ENCODE measurements at places on chromosomes 7 and 10.

DNA sequence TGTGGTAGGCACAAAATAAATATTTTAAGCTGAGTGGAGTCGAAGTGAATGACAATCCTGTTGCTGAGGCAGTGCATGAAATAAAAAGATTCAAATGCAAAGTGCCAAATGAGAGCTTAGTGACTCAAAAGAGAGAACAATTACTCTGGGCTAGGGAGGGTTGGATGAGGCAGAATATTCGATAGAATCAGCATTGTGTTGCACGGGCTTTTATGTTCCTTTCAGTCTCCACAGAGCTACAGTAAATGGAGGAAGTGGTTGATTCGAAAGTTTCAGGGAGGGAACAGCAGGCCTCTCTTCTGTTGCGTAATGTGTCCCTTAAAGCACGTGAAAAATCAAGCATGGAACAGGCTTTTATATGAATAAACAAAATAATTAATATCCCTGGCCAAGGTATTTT lies 599.3 kb upstream of the CELF2 start:
- no peak for DNase-seq

DNA sequence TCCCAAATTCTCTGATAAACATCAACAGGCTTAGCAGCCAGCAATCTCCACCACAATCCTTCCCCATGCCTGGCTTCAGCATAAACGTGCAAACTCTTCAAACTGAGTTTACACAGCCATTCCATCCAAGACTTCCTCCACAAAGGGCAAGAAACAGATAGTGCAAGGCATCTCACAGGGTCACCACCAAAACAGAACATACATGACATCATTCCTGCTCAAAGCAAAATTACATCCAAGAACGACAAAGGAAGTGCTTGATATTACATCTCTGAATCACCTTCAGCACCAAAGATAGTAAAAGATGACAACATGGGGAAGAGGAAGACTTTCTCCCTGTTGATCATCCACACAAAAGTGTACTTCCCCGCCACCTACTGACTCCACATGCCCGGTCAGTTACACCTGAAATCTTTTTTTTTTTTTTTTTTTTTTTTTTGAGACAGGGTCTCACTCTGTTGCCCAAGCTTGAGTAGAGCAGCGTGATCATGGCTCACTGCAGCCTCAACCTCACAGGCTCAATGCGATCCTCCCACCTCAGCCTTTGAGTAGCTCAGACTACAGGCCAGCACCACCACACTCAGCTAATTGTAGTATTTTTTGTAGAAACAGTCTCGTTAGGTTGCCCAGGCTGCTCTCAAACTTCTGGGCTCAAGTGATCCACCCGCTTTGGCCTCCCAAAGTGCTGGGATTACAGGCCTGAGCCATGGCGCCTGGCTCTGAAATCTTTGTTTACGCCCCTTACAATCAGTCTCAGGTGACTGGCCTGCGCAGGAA lies 127.5 kb downstream of the PARD3 start:
- no peak for DNase-seq

DNA sequence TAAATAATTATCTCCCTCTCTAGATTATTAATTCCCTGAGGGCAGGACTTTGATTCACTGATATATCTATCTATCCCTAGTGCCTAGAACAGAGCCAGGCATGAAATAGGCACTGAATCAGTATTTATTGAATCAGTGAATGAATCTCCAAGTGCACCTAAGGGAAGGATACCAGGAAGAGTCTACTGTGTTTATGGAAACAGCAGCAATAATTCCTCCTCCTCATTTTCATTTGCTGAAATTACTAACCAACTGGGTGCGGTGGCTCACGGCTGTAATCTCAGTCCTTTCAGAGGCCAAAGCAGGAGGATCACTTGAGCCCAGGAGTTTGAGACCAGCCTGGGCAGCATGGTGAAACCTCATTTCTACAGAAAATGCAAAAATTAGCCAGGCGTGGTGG lies 161.2 kb downstream of the TCF7L2 start:
- no peak for DNase-seq

DNA sequence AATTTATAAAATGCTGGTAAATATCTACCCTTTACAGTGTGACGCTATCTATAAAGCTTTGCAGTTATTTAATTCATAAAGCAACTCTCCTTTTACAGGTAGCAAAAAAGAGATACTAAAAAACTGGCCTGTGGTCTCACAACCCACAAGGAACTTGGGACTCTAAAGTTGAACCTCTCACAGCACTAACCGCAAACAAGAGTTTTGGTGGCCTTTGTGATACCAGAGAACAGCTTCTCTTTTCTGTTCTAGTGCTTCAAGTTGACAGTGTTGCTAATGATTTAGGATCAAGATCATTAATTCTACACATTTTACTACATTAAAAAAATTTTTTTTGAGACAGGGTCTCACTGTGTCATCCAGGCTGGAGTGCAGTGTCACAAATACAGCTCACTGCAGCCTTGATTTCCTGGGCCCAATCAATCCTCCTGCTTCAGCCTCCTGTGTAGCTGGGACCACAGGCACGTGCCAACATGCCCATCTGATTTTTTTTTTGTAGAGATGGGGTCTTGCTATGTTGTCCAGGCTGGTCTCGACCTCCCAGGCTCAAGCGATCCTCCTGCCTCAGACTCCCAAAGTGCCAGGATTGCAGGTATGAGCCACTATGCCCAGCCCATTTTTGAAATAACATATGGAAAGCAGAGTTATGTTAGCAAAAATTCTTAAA lies 56.0 kb upstream of the ST8SIA6 start:
- no peak for DNase-seq

DNA sequence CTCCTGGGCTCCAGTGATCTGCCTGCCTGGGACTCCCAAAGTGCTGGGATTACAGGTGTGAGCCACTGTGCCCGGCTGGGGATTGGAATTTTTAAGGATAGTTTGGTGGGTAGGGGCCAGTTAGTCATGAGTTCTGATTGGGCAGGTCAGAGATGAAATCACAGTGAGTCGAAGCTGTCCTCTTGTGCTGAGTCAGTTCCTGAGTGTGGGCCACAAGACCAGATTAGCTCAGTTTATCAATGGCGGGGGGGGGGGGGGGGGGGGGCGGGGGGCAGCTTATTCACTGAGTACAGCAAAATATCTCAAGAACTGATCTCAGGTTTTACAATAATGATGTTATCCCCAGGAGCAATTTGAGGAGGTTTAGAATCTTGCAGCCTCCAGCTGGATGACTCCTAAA lies 11.6 kb upstream of the ERCC6 start:
- DNase-seq: no peak

DNA sequence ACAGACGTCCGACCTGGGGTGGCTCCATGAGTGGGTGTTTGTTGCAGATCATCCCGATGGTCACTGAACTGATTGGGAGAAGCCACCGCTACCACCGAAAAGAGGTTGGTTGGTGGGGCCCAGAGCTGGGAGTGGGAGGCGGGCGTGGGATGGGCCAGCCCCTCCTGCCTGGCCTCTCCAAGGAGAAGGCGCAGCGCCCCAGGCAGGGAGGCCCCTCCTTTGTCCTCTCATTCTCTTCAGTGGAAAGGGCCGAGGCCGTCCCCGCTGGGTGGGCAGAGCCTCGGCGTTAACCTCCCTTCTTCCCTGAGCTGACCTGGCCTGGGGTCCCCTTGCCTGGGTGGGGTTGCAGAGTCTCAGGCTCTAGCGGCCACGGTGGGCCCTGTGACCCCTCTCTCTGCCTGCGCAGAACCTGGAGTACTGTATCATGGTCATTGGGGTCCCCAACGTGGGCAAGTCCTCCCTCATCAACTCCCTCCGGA lies 5.2 kb downstream of the MTG1 start:
- DNase-seq: no peak

DNA sequence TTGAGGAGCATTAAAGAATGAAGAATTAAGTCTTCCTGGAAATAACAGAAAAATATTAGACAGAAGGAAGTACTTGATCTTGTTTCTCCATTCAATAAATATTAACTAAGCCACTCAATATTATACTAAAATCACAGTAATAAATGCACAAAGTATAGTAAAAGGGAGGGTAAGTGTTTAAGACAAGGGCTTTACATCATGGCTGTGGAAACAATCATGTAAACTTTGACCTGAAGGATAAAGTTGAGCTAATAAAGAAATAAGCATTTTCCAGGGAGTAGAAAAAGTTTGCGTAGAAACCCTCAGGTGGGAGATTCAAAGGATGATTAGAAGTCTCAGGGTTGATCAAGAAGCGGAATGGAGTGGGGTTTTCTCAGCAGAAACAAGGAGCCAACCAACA lies 78.2 kb downstream of the SEMA3C start:
- DNase-seq: no peak

- DNase-seq: peak; percentile 32
Observed at GRCh38 chr7:8357536-8357935, 75.9 kb upstream of the NXPH1 start.

DNA sequence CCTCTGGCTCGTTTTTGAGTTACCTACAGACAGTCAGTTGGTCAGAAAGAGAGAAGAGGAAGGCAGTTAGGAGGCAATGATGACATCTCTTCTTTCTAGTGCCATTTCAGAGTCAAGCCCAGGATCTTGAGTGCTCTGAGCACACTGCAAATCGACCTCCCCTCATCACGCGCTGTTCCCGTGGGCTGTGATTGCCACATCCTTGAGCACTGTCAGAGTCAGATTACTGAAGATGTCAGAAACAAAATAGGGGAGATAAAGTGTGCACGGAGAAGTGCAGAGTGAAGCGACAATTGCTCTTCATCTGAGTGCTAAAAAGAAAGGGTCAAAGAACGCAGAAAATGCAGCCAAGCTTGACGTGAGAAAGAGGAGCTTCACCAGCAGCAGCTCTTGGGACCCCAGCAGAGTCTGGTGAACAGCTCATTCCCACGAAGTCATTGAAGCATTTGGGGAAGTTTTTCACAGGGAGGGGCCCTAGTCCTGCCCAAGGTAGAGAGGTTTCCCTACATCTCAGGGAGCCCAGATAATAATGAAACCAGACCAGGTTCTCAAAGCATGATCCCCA lies 661.7 kb upstream of the AUTS2 start:
- DNase-seq: no peak

GRCh38 chr7:107471292-107472070 lies 1.6 kb downstream of the GPR22 start:
- DNase-seq: no peak

GRCh38 chr7:156984174-156984891 lies 26.1 kb downstream of the MNX1 start:
- DNase-seq: no peak

DNA sequence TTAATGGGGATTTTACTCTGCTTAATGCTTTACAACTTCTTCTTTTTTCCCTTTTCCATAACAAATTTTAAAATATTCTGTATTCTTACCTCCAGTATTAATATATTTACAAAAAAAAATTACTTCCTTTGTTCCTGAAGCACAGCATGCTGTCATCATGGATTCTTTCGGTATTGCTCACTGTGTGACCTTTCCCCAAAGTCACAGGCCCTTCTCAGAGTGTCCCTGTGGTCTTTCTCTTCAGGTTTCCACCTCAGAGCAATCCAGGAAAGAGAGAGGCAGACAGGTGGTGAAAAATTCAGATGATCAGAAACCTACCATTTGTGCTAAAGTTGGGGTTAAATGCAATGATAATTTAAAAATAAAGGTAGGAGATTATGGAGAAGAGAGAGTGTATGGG lies 13.0 kb downstream of the AOAH start:
- no peak for DNase-seq

- no peak for DNase-seq
Observed at GRCh38 chr10:24806262-24806661, 82.6 kb upstream of the ARHGAP21 start.

GRCh38 chr7:46853451-46853850 lies 728.5 kb downstream of the TNS3 start:
- DNase-seq: no peak

GRCh38 chr10:127889605-127890195 lies 3.0 kb downstream of the CLRN3 start:
- no peak for DNase-seq

DNA sequence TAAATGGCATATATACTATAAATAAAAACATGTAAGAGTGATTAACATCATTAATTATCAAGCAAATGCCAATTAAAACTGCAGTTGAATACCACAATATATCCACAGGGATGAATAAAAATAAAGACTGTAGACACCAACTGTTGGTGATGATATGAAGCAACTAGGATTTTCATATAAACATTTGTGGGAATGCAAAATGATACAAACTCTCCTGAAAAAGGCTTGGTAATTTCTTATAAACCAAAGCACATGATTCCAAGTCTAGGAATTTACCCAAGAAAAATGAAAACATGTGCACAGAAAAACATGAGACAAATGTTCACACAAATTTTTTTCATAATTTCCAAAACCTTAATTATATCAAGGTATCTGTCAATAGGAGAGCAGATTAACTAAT lies 448.1 kb downstream of the ETV1 start:
- DNase-seq: no peak

Data from NCI-H1092 treated with DMSO at 0.1 percent for 48 hours (cell line).